Renal cortical epithelial cell (primary cell): ENCODE measurements at places on chromosomes 2 and 18.

GRCh38 chr2:189860161-189860560, 75.9 kb downstream of the PMS1 start:
- DNase-seq: no peak

DNA sequence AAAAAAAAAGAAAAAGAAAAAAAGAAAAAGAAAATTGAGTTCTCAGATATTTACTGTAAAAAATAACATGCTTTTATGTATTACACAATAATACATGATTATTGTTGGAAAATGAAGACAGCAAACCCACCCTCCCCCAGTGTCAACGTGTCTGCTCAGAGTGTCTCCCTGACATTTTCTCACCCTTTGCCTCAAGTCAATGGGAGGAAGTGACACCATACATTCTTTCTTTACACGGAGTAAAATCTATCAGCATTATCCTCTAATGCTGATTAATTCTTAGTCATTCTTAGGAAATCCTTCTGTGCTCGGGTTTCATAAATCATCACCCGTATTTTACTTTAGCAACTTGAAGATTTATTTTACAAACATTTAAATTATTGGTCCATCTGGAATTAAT, 32.0 kb downstream of the CTAGE1 start:
- peak; percentile 63 for DNase-seq

GRCh38 chr2:240166761-240167587, 26.5 kb upstream of the OTOS start:
- DNase-seq: no peak

DNA sequence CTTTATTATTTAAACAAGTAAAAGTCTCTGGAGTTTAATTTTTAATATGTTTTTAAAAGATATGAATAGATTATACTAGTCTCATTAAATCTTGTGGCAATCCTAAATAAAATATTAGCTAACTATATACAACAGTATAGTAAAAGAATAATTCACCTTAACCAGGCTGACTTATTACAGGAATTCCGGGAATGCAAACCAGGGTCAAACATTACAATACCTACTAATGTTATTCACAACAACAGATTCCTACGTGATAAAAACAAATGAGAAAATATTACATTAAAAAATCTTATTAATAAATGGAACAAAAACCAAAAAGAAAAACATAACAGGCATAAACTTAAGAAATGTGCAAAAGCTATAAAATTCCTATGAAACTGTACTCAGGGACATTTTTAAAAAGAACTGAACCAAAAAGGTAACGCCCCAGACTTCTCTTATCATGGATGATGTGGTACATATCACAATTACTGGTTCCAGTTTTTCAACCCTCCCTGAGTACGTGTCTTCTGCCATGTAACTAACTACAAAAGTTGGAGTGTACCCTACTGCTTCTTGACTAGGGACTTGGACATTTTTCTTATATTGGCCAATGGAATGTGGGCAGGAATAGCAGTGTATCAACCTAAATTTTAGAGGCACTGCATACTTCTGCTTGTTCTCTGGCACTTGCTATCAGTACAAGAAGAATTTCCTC, 20.2 kb downstream of the TTC21B start:
- DNase-seq: peak; percentile 53

GRCh38 chr2:97662386-97662894, 1.4 kb downstream of the ACTR1B start:
- DNase-seq: no peak

- DNase-seq: peak; percentile 80
Observed at GRCh38 chr18:34857320-34857719, 147.2 kb downstream of the DTNA start.

DNA sequence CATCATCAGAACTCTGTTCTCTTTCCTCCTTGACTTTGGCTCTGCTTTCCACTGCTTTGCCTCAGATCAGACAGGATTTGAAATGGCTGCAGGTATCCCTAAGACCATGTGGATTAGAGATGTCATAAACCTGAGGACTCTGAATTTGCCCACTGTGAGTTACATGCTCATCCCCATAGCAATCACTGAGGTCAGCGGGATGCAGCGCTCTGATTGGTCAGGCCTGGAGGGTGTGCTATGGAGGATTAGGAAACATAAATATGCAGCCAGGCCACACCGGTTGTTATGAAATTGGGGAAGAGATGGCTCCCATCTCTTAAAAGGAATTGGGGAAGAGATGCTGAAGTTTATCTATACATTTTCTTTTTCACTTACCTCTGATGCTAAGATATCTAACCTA, 73.7 kb upstream of the DNAJC10 start:
- DNase-seq: peak; percentile 30

GRCh38 chr18:35470435-35470834, 27.3 kb downstream of the INO80C start:
- DNase-seq: no peak

DNA sequence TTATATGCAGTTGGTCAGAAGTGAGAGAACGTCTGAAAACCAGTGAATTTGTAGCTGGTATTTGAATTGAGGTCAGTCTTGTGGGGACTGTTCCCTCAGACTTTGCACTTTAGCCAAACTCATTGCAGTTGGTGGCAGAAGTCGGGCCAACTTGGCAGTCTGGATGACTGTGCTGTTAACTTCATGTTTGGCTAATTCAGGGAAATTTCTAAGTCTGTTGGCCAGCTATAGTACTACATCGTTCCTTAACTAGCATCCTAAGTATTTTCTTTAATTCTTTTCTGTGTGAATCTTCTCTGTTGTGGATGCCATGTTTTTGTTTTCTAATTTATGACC, 806.8 kb upstream of the GCFC2 start:
- DNase-seq: no peak

GRCh38 chr2:236833501-236834073, 252.1 kb upstream of the COPS8 start:
- DNase-seq: peak; percentile 28

DNA sequence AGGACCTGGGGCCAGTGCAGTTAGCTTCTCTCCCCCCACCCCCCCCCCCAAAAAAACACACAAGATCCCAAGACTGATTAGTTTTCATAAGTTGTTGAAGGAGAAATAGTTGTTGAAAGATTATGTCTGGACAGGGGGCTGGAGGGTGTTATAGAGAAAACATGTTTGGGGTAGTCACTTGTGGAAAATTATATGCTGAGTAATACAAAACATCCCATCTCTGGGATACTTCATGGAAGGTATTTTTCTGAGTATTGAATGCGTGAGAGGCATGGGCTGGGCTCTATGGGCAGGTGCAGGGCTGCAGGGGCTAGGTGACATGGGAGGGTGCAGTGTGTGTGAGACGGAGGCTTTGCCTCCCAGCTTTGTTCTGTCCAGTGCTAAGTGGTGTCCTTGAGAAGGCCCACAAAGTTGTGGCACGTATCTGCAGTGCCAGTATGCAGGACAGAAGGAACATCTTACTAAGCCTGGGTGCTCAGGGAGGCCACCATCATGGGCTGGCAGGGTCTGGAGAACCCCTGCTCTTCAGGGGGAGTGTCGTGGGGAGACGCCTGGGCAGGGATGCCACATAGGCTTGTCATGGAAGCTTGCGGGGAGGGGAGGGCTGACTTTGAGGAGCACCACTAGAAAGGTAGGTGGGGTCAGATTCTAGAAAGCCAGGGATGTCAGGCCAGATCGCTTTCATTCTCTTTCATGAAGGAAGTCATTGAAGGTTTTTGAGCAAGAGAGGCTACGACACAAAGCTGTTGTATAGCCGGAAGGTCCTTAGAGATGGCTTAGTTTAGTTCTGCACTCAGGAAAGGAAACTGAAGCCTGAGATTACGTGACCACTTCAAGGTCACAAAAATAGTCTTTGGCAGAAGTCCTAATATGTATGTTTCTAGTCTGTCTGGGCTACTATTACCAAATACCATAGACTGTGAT, 232.0 kb downstream of the LDLRAD4 start:
- DNase-seq: no peak

DNA sequence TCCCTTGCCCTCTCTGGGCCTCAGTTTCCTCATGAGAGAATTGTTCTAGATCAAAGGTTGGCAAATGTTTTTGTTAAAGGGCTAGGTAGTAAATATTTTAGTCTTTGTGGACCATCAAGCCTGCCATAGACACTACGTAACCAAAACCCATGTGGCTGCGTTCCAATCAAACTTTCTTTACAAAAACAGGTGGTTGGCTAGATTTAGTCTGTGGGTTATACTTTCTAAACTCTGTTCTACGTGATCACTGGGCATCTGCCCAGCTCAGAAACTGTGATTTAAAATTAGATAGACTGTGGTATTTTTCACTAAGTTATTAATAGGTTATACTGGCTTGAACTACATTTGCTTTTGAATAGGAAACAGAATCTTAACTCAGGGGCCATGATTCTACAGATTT, 149.8 kb upstream of the DCC start:
- no peak for DNase-seq

DNA sequence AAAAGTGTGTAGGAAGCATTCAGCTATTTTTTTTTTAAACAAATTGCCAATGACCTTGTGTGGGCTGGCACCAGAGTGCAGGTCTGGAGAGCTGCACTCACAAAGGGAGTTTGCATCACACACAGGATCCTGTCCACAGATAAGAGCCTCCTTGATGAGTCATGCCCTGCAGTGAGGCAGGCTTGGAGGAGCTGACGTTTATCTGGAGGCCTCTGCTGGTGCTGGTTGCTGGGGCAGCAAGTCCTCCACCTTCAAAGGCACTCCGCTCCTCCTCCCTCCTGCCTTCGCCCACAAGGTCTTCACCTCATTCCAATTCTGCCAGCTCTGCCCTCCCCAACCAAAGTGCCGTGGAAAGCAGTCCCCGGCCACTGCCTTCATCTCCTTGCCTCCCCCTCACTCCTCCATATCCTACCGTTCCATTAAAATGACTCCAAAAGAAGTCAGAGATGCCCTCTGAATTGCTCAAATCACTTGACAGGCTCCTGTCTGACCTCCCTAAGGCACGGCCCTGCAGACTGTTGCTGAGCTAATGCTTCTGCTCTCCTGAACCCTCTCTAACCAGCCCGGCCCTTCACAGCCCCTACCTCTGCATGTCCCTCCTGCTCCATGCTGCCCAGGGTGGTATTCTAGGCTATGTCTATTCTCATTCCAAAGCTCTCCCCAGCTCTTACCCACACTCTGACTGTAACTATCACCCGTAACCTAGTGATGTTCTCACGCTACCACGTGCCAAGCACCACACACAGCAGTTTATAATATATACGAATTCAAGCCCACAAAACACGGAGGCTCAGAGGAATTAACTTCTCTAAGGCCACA, 30.9 kb downstream of the LONRF2 start:
- DNase-seq: peak; percentile 91

DNA sequence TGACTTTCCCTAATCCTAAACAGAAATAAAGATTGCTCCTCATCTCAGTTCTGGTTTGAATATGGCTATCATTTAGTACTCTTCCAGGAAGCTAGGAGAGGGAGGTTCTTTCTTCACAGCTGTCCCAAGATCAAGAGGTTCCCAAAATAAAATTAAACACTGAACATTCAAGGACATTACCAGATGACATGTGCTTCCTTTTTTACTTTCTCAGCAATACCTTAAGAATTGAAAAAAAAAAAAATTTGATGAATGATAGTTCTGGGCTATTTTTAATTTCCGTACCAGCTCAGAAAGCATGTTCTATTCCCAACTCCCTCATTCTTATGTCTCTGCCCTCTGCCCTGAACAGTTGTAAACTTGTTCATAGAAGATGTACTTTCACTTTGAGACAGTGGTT, 61.7 kb upstream of the MYL1 start:
- no peak for DNase-seq

DNA sequence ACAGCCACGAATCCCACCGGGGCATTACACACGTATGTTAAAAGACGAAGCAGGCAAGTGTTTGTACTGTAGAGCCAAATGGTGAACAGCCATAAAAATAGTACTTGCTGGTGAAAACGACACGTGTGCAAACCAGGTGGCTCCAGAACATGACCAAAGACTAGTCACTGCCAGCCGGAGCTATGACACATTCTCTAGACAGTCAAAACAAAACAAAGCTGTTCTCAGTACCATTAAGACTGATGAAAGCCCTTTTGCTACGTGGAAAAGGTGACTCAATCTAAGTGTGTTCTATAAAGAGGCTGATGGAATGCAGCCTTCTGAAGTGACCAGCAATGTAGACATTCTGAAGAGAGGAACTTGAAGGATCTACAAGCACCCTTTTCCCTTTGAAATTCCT, 367.7 kb upstream of the NETO1 start:
- DNase-seq: peak; percentile 98

- no peak for DNase-seq
Observed at GRCh38 chr2:47014564-47015051, 99.0 kb upstream of the MCFD2 start.

GRCh38 chr2:101466426-101466825, 8.5 kb downstream of the RFX8 start:
- no peak for DNase-seq
